ENCODE measurements at places on chromosomes 2 and 18.

GRCh38 chr18:9755615-9756014, 47.5 kb downstream of the RAB31 start:
- no peak for DNase-seq

GRCh38 chr2:128789776-128790455, 471.2 kb upstream of the HS6ST1 start:
- no peak for DNase-seq

GRCh38 chr2:227759411-227760118, 13.9 kb downstream of the SCYGR8 start:
- DNase-seq: no peak

DNA sequence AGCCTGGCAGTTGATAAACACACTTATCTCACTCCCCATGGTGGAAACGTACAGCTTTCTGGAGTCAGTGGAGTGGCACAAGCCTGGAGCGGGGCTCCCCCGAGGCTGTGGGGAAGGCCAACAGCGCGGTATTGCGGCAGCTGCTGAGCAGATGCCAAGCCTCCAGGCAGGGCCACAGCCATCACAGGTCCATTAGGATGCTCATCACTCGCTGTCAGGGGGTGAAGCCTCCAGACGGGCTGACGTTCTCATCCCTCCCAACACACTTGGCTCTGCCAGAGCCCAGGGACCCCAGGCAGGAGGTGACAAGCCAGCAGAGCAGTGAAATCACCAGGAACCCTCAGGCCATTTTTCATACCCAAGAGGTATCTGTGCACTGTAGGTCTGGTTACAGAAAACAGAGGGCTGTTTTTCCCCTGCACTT, 529.2 kb upstream of the KLHL29 start:
- DNase-seq: no peak

GRCh38 chr2:234544659-234545611, 48.1 kb upstream of the ARL4C start:
- peak; percentile 61 for DNase-seq

All from AG08395 (cell line).